MCF 10A (cell line): ENCODE measurements at places on chromosomes 16 and 17. TPM values are rescaled to one million over a fixed set of nuclear protein-coding genes. Genes with fewer than 3 reads are reported as not detected.

DNA sequence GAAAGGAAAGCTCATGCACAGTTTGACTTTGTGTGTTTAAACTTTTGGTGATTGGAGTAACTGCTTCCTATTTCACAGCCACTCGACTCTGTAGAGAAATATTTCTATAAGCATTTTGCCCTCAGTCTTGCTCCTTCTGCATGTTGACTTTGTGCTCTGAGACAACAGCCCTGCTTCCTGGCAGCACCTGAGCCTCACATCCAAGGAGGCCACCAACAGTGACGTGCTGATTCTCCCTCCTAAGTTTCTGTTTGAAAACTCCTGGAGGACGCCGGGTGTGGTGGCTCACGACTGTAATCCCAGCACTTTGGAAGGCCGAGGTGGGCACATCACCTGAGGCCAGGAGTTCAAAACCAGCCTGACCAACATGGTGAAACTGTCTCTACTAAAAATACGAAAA, 23.9 kb upstream of the WSB1 start:
- no peak for DNase-seq

DNA sequence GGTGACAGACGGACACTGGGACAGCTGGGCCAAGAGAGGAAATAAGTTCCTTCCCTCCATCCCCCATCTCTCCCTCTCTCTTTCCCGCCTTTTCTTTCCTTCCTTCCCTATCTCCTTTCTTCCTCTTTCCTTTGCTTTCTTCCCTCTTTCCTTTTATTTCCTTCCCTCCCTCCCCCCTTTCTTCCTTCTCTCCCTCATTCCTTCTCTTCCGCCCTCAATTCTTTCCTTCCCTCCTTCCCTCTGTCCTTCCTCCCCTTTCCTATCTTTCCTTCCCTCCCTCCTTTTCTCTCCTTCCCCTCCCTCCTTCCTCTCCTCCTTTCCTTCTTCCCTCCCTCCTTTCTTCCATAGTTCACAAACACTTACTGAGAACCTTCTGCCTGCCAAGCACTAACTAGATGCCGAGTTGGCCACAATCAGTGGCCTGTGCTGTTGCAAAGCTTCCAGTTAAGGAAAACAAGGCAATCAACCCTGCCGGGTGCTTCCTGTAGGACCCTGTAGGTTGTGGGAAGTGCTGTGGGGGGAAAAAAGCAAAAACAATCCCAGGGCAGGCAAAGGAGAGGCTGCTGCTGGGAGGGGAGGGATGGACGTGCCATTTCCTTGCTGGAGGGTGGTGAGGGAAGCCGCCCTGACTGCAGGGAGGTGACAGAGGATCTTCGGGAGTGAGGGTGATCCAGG, 31.7 kb downstream of the ABCC6 start:
- no peak for DNase-seq

DNA sequence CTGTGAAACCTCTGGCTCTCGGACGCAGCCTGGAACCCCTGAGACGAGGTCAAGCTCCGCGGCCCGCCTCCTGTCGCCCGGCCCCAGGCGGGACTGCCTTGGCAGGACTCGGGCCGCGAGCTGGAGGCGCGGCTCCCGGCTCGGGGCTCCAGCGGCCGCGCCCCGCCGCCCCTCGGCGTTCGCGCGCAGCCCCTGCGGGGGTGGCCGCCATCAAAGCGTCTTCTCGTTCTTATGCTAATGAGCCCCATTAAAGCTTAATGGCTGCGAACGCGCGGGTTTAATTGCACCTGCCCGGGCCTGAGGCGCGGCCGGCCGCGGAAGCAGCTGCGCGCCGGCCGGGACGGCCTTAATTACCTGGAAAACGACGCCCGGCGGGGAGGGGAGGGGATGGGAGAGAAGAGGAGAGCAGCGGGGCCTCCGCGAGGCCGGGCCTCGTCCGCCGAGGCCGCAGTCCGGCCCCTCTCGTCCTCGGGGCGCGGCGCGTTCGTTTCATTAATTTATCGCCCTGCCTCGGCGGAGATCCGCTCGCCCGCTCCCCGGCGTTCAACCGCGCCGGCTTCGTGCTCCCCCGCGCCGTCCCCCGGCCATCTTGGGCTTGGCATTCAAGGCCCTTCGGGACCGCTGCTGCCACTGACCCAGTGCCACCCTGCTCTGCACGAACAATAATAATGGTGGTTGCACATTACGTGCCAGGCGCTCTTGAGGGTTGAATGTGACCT, 19.2 kb downstream of the RAI1 start:
- DNase-seq, result no peak

- no peak for DNase-seq
Observed at GRCh38 chr17:45009676-45010467, 41.6 kb downstream of the DCAKD start.

- no peak for DNase-seq
Observed at GRCh38 chr16:19963301-19963700, 78.7 kb upstream of the GPRC5B start.

- DNase-seq, result peak; percentile 66
Observed at GRCh38 chr16:64159976-64160375, 961.9 kb downstream of the CDH11 start.

CPNE2 gene
- 6.7 and 9.6 TPM in 2 replicates for total RNA-seq

- DNase-seq, result no peak
Observed at GRCh38 chr17:59839651-59840328, 53.0 kb downstream of the TUBD1 start.

NTN3 gene
- not detected in 2 replicates for total RNA-seq

CBX1 gene
- 77.3 and 81.2 TPM in 2 replicates for total RNA-seq

PPP1R1B gene
- not detected in 2 replicates for total RNA-seq

GRCh38 chr16:83308414-83308813, 499.4 kb upstream of the HSBP1 start:
- DNase-seq, result no peak

CCL3 gene
- total RNA-seq, result not detected in 2 replicates

DNA sequence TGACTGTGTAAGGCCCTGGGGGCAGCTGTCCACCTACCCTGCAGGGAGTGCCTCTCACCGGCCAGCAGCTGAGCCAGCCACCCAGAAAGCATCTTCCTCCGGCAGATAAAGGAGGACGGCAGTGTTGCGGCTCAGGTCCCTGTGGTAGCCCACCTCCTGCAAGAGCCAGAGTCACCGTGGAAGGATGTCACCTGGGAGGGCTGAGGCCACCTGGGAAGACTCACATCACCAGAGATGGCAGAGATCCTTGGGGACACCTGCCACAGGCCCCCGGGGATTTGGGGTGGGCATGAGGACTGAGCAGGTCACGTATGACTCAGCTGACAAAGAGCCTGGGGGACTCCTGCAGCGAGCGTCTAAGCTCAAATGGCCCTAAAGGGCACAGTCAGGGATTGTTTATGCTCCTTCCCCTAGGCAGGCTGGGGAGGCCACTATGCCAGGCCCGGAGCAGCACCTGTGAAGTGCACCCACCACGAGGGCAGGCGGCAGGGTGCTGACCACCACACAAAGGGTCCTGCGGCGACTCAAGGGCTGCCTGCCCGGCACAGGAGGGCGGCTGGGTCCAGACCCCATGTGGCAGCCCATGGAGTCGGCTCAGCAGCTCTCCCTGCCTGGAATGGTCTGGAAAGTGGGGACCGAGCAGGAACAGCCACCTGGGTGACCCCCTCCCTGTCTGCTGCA, 44.1 kb downstream of the TNFRSF13B start:
- no peak for DNase-seq

DNA sequence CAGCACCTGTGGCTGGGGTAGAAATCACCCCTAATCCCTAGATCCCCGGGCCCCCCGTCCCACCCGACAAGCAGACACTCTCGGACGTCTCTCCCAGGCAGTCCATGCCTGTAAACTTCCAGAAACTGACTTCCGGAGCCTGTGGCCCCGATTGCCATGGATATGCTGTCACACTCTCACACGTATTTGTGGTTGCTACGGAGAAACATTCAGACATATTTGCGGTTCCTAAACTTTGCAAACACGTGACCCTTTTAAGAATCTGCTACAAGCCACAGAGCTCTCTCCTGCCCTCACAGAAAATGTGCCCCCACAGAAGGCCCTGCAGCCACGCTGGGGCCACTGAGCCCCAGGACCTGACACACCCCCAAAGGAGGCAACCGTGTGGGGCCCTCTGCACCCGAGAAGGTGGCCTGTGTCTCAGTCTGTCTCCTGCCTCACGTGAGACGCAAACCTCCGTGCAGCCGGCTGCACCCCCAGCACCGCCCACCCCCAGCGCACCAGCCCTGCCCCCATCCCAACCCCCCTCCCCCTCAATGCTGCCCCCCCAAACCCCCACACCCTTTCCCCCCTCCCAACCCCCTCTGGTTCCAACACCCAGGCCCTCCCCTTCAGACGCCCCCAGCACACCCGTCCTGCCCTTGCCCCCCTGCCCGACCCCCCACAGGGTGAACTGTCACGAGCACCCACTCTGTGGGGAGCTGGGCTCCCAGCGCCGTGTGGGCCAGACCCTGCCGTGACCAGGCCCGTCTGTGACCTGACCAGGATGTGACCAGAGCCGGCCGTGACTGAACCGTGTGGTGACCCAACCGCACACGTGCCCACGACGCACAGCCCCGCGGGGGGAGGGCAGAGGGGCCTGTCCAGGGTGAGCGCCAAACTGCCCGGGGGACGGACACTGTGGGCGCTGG, 66.3 kb upstream of the METRNL start:
- no peak for DNase-seq
